Activated T-helper 2 cell treated with anti-CD3 and anti-CD28 coated beads, Interferon-gamma antibody, Interleukin-2, Interleukin-4, amounts not matched to agents 10 μg/mL and 5 μg/mL and 100 μg/mL, durations not matched to agents 14 hours and 24 hours and 36 hours (primary cell): ENCODE measurements at places on chromosomes 3 and 15. TPM values are rescaled to one million over a fixed set of nuclear protein-coding genes. Genes with fewer than 3 reads are reported as not detected.
A peak's percentile ranks its signal among the peaks of the same experiment; 100 is the strongest.

SCAP gene
- 79.6 and 83.9 TPM in 2 replicates for total RNA-seq

KIF15 gene
- total RNA-seq = 28.5 and 28.7 TPM in 2 replicates

TASOR gene
- total RNA-seq = 74.9 and 79.8 TPM in 2 replicates

DNA sequence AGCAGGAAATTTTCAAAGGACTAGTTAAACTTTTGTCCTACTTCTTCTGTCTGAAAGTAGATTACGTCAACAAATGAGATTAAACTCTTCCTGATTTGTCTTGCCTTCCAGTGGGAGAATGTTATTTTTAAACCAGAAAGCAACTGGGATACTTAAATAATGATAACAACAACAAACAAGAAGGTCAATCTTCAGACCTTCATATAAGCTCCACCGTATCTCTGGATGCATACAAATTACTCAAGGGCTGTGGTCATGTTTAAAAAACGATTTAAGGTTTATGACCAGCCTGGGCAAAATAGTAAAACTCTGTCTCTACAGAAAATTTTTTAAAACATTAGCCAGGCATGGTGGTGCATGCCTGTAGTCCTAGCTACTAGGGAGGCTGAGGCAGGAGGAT, 145.3 kb upstream of the NPHP3 start:
- H3K4me3 ChIP-seq = no peak overlapping the region
- H3K4me1 ChIP-seq = no peaks in the 10 kb centered on the region
- no peak overlapping the region for H3K27ac ChIP-seq
- H3K27me3 ChIP-seq = peaks cover 5% of the 10 kb centered on the region
- no peak for DNase-seq

- no peaks in the 10 kb centered on the region for H3K4me1 ChIP-seq
- no peak overlapping the region for H3K27ac ChIP-seq
- no peak overlapping the region for H3K4me3 ChIP-seq
- H3K27me3 ChIP-seq = peaks cover 4% of the 10 kb centered on the region
- DNase-seq = no peak
Measured at GRCh38 chr3:157443905-157444796, 7.5 kb downstream of the PTX3 start.

DNA sequence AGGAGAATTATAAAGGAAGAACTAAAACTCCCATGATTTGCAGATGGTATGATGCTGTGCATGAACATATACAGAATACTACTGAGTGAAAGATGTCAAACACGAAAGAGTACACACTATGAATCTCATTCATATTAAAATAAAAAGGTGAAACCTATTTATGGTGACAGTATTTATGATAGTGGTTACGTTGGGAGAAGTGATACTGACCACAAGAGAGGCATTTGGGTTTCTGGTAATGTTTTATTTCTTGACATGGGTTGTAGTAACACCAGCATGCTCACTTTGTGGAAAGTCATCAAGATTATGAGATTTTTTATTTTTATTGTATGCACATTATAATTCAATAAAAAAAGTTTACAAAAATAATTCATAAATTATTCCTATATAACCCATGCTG, 324.0 kb downstream of the GAP43 start:
- no peaks in the 10 kb centered on the region for H3K27me3 ChIP-seq
- no peak for DNase-seq
- no peak overlapping the region for H3K27ac ChIP-seq
- H3K4me1 ChIP-seq = no peaks in the 10 kb centered on the region

DNA sequence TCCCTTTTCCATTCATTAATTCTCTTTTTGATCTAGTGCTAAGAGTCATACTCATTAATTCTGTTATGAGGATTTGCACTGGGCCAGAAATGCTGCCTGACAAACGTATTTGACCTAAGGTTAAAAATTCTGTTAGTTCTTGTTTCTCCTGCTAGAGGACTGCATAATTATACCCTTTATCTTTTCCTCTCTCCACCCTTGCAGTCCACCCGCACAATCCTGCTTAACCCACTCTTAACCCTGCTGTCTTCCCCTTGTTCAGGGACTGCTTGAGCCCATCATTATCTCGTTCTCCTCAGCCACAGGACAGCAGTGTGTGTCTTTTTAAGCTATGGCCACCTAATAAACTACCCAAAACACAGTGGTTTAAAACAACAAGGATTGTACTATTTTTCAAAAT, 31.1 kb upstream of the DYNC1LI1 start:
- DNase-seq = no peak
- no peaks in the 10 kb centered on the region for H3K36me3 ChIP-seq
- no peaks in the 10 kb centered on the region for H3K4me1 ChIP-seq
- peaks cover 16% of the 10 kb centered on the region for H3K27me3 ChIP-seq
- H3K27ac ChIP-seq = no peak overlapping the region

DNA sequence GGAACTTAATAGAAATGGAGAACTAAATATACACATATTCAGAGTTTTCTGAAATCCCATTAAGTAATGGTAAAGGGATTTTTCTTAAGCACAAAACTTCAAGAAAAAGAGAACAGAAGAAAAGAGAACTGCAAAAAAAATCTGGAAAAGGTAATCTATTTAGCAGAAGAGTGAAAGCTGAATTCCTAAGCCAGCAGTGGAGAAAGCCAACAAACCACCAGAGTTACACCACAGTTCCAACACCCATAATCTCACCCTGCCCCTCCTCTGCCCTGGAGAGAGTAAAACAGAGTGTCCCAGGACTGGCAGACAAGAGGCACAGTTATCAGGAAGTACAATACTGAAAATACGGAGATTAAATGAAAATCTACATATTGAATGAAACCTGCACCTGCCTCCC, 29.4 kb downstream of the TP53BP1 start:
- H3K27ac ChIP-seq = no peak overlapping the region
- DNase-seq = no peak
- no peaks in the 10 kb centered on the region for H3K27me3 ChIP-seq
- peaks cover 3% of the 10 kb centered on the region for H3K4me1 ChIP-seq
- no peak overlapping the region for H3K4me3 ChIP-seq

DNA sequence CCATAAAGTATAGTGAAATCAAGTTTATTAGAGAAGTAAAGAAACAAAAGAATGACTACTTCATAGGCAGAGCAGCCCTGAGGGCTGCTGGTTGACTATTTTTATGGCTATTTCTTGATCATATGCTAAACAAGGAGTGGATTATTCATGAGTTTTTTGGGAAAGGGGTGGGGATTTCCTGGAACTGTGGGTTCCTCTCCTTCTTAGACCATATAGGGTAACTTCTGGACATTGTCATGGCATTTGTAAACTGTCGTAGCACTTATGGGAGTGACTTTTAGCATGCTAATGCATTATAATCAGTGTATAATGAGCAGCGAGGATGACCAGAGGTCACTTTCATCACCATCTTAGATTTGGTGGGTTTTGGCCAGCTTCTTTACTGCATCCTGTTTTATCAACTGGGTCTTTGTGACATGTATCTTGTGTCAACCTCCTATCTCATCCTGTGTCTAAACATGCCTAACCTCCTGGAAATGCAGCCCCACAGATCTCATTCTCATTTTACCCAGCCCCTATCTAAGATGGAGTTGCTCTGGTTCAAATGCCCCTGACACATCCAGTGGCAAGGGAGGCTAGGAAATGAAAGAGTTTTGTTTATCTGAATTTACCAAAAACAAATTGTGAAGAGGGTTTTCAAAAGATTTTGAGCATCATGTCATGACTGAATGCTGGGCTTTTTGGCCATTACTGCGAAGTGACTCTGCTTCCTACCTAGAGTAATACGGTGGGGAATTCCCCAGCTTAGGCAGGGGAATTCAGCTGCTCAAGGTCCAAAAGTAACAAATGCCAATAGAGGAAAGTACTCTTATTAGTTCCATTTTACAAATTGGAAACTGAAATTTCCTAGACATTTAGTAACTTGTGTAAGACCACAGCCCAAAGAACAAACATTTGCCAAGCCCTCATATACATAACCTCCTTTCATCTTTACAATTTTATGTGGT, 6.2 kb upstream of the SPSB4 start:
- peaks cover 3% of the 10 kb centered on the region for H3K4me1 ChIP-seq
- no peak for DNase-seq
- peaks cover 37% of the 10 kb centered on the region for H3K27me3 ChIP-seq

- H3K4me1 ChIP-seq = peaks cover 10% of the 10 kb centered on the region
- H3K4me3 ChIP-seq = no peak overlapping the region
- no peak overlapping the region for H3K27ac ChIP-seq
- DNase-seq = no peak
- no peaks in the 10 kb centered on the region for H3K27me3 ChIP-seq
Measured at GRCh38 chr3:43582866-43583265, 38.9 kb downstream of the ANO10 start.

- H3K27ac ChIP-seq = no peak overlapping the region
- no peaks in the 10 kb centered on the region for H3K36me3 ChIP-seq
- H3K4me1 ChIP-seq = peaks cover 10% of the 10 kb centered on the region
Measured at GRCh38 chr3:46202535-46202934, 5.6 kb downstream of the CCR1 start.

DNA sequence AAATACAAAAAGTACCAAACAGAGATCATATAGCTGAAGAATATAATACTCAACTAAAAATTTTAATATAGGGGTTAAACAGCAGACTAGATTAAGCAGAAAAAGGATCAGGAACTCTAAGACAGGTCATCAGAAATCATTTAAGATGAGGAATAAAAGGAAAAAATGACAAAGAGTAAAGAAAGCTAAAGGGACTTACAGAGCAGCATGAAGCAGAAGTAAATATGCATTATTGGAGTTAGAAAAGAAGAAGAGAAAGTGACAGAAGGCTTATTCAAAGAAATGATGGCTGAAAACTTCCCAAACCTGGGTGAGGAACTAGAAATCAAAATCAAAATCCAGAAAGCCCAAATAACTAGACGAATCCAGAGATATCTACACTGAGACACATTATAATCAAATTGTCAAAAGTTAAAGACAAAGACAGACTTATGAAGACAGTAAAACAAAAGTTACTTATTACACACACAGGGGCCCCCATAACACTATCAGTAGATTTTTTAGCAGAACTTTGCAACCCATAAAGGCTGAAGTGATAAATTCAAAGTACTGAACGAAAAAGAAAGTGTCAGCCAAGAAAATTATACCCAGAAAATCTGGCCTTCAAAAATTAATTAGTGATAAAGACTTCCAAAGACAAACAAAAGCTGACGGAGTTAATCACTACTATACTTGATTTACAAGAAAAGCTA, 95.6 kb downstream of the SCAPER start:
- peaks cover 3% of the 10 kb centered on the region for H3K4me1 ChIP-seq
- H3K27me3 ChIP-seq = no peaks in the 10 kb centered on the region
- no peak for DNase-seq
- H3K27ac ChIP-seq = no peak overlapping the region
- peaks cover 8% of the 10 kb centered on the region for H3K36me3 ChIP-seq
- H3K4me3 ChIP-seq = no peak overlapping the region

- H3K27ac ChIP-seq = no peak overlapping the region
- H3K4me1 ChIP-seq = peaks cover 8% of the 10 kb centered on the region
- H3K36me3 ChIP-seq = no peaks in the 10 kb centered on the region
Measured at GRCh38 chr3:123755085-123755484, 129.0 kb downstream of the MYLK start.

- no peak overlapping the region for H3K4me3 ChIP-seq
- no peaks in the 10 kb centered on the region for H3K4me1 ChIP-seq
- H3K36me3 ChIP-seq = peaks cover 6% of the 10 kb centered on the region
- no peak for DNase-seq
Measured at GRCh38 chr3:155535098-155535497, 209.8 kb downstream of the PLCH1 start.

- H3K36me3 ChIP-seq = no peaks in the 10 kb centered on the region
- no peak for DNase-seq
- H3K27me3 ChIP-seq = peaks cover 16% of the 10 kb centered on the region
- no peak overlapping the region for H3K27ac ChIP-seq
- peaks cover 49% of the 10 kb centered on the region for H3K4me1 ChIP-seq
- H3K4me3 ChIP-seq = no peak overlapping the region
Measured at GRCh38 chr3:102225407-102226132, 209.2 kb upstream of the ZPLD1 start.

- no peak for DNase-seq
- no peaks in the 10 kb centered on the region for H3K4me1 ChIP-seq
- H3K27ac ChIP-seq = no peak overlapping the region
- peaks cover 18% of the 10 kb centered on the region for H3K27me3 ChIP-seq
Measured at GRCh38 chr3:30017901-30018300, 588.5 kb upstream of the TGFBR2 start.

- DNase-seq = no peak
- no peak overlapping the region for H3K4me3 ChIP-seq
- H3K4me1 ChIP-seq = peaks cover 37% of the 10 kb centered on the region
- no peak overlapping the region for H3K27ac ChIP-seq
- H3K36me3 ChIP-seq = peaks cover 16% of the 10 kb centered on the region
Measured at GRCh38 chr3:99878005-99878404, 60.3 kb downstream of the CMSS1 start.

GRCh38 chr3:188362405-188362831, 208.5 kb downstream of the LPP start:
- DNase-seq = no peak
- peaks cover 30% of the 10 kb centered on the region for H3K4me1 ChIP-seq
- no peak overlapping the region for H3K4me3 ChIP-seq
- no peaks in the 10 kb centered on the region for H3K27me3 ChIP-seq

DNA sequence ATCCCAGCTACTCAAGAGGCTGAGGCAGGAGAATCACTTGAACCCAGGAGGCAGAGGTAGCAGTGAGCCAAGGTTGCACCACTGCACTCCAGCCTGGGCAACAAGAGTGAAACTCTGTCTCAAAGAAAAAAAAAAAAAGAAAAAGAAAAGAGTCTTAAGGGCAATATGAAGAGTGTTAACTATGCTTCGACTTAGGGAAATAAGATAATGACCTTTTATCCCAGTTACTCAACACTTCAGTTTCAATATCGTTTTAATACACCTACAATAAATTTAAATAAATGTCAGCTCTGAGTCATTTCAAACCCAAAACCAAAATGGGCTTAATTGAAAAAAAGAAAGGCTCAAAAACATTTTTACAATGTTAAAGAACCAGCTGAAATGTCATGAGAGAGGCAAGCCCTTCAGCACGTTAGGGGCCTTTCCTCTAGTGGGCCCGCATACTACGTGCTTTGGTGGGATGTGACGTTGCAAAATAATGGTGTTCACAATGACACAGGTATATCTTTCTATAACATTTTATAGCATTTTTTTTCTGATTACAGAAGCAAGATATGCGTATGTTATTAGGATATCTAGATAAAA, 15.3 kb downstream of the FYCO1 start:
- peak overlapping the region; percentile 39 for H3K4me3 ChIP-seq
- DNase-seq = no peak
- H3K27ac ChIP-seq = peak overlapping the region; percentile 70

DNA sequence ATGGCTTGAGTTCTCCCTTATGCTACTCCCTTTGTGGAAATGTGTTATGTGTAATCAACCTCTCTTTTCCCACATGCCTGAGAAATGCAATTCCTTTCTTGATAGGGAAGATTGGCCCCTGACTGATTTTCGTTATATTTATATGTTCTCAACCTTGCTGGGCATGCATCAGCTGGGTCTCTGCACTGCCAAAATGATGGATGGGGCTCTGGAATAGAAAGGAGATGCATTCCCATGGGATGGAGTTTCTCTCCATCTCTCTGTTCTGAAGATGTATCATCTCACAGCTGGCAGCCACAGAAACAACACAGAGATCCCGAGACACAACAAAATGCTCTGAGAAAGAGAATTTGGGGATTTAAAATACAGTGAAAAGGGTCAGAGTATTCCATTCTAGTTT, 327.7 kb upstream of the LMCD1 start:
- no peak overlapping the region for H3K4me3 ChIP-seq
- H3K27me3 ChIP-seq = no peaks in the 10 kb centered on the region
- no peak for DNase-seq
- H3K27ac ChIP-seq = no peak overlapping the region

GRCh38 chr15:80437334-80437891, 33.2 kb downstream of the ARNT2 start:
- DNase-seq = no peak
- no peaks in the 10 kb centered on the region for H3K36me3 ChIP-seq
- H3K27ac ChIP-seq = no peak overlapping the region
- no peak overlapping the region for H3K4me3 ChIP-seq
- H3K4me1 ChIP-seq = no peaks in the 10 kb centered on the region
